AG08395 (cell line): ENCODE measurements at places on chromosomes 6 and 20.

DNA sequence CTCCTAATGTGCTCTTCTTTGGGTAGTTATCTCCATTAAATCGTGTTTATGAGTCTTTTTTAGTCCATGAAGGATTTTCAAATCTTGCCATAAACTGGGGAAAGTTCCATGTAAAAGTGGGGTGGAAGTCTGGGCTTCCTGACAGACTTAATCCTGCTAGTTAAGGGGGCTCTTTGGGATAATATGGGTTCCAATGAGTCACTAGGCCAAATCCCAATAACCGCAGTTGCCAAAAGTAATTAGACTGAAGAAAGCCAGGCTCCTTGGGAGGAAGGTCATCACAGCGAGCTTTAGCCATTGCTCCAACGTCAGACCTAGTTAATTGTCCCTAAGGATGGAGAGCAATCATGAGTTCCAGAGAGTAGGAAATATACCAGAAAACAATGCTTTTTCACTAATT, 10.8 kb downstream of the RSPO3 start:
- no peak for DNase-seq

GRCh38 chr20:54545676-54546358, 70.4 kb downstream of the DOK5 start:
- DNase-seq = no peak

- no peak for DNase-seq
These were observed 12.1 kb upstream of the CTCFL start for GRCh38 chr20:57536771-57537724.

DNA sequence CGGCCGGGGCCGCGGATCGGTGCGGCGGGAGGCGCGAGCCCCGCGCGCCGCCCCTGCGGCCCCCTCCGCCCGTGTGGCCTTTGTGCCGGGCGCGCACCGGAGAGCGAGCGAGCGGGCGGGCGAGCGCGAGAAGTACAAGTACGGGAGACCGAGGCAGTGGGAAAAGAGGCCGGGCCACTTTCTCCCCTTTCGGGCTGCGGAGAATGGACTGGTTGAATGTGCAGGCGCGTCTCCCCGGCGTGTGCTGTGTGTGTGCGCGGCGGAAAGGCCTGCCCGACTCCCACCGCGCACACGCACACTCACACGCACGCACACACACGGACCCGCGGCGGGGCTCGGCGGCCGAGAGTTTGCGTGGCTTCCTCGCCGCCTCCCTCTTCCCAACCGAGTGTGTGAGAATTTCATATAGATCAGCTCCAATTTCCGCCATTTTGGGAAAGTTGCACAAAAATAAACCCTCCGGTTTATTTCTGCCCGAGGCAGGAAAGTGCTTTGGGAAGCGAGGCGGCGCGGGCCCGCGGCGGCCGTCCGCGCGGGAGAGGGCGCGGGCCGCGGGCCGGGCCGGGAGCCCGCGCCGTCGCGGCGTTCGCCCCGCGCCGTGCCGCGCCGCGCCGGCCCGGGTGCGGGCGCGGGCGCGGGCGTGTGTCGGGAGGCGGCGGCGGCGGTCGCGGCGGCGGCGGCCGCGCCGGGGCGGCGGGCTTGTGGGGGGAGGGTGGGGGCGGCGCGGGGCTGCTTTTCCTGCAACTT, 1.1 kb downstream of the L3MBTL3 start:
- DNase-seq = peak; percentile 11

- DNase-seq = no peak
These were observed 88.8 kb upstream of the SIRPA start for GRCh38 chr20:1806456-1806855.

GRCh38 chr6:62615366-62616015, 329.5 kb upstream of the KHDRBS2 start:
- DNase-seq = no peak

GRCh38 chr6:114195027-114195365, 147.8 kb downstream of the HS3ST5 start:
- no peak for DNase-seq

DNA sequence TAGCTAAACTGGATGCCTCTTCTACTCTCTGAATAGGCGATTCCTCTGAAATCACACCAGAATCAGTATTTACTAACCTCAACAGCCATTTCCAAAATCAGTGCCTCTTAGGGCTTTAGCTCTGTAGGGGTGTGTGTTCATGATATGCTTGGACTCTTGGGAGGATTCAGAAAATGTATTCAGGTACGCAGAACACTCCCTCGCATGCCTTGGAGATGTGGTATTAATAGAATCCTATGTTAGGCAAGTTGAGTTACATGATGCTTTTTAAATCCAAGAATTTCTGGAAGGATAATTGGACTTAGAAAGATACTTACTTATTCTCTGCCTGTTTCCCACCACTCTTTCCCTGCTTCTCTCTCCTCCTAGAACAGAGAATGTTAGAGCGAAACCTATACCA, 31.8 kb upstream of the PBOV1 start:
- DNase-seq = no peak

DNA sequence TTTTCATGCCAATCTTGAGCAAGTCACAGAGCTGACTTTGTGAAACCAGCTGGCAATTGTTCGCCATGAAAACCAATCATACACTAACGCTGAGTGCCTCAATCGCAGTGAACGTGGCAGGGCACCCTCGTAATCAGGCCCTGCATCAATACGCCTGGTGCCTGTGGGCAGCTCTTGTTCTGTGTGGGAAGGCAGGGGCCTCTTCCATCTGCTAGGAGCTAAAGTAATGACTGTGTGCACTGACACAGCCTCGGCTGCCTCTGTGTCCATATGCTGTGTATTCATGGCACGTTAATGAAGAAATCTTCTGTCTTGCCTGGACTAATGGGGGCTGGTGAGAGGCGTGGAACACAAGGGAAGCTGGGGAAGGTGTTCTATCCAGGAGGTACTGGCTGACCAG, 27.8 kb upstream of the SYNDIG1 start:
- DNase-seq = no peak

- DNase-seq = no peak
These were observed 609.5 kb upstream of the ARID1B start for GRCh38 chr6:156167625-156168071.

- DNase-seq = no peak
These were observed 172.1 kb upstream of the RUNX2 start for GRCh38 chr6:45156075-45156474.

GRCh38 chr6:1679688-1680068, 70.0 kb downstream of the FOXC1 start:
- no peak for DNase-seq

DNA sequence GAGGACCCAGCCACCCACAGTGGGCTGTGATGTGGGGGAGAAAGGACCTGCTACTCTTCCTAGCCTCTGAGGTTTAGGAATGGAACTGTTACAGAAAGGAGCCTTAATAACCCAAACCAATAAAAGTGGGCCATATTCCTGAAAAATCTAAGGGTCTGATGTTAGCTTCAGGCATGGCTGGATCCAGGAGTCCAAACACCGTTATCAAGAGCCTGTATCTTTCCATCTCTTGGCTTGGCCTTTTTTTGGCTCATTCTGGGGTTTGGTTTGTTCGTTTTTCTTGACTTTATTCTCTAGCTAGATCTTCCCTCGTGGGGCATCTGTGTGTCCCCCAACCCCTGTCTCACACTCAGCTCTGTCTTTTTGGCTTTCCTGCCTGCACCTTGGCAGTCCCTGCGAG, 38.7 kb downstream of the CDH4 start:
- DNase-seq = no peak

- no peak for DNase-seq
These were observed 222.7 kb downstream of the EYA2 start for GRCh38 chr20:47117371-47117770.

DNA sequence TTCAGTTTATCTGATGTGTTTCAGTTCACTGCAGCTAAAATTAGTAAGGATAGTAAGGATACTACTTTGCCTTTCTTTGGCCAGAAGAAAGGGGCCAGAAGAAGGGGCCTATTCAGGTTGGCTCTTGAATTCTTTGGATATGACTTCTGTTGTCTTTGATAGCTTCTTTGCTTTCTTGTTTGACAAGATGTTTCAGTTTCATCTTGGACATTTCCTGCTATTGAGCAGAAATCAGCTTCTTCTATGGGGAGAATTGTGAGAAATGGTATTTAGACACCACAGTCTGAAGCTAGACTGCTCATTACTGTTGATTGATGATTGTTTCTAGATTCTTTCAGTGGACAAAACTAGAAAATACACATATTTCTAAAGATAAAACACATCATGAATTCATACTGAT, 23.2 kb downstream of the L3MBTL3 start:
- DNase-seq = no peak

DNA sequence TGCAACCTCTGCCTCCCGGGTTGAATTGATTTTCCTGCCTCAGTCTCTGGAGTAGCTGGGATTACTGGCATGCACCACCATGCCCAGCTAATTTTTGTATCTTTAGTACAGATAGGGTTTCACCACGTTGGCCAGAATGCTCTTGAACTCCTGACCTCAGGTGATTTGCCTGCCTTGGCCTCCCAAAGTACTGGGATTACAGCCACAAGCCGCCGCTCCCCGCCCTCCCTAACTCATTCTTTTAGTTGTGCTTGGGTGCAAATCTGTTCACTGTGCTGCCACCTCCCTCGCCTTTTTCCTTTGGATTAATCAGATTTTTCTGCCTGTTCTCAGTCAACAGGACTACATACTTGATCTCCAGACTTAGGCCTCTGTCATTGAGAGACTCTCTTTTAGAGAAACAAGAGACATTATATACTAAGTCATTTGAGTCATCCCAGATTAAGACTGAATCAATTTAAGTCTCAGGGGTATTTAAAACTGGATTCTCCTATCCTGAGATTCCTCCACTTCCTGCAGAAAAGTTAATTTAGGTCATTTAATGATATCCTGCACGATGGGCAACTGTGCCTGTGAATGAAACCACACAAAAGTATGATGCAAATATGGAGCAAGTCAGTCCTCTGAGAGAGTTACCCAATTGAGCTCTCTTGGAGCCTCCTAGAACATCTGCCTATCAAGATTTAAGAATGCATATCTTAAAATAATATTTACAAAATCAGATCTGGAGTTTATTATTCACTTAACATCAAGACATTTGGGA, 136.1 kb upstream of the THEMIS start:
- DNase-seq = no peak

DNA sequence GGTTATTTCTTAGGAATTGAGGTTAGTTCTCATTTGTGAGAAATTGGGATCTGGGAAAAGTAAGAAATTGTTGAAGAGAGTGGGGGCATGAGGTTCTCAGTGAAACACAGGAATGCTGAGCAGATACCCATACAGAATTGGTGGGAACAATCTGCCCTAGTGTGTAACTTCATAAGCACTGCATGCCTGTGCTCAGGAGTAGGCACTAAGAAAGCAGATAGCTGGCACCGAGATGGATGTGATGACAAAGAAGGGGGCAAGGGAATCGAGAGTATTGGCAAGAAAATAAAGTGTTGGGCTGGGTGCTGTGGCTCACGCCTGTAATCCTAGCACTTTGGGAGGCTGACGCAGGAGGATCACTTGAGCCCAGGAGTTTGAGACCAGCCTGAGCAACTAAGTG, 4.0 kb downstream of the SLC17A5 start:
- DNase-seq = no peak

DNA sequence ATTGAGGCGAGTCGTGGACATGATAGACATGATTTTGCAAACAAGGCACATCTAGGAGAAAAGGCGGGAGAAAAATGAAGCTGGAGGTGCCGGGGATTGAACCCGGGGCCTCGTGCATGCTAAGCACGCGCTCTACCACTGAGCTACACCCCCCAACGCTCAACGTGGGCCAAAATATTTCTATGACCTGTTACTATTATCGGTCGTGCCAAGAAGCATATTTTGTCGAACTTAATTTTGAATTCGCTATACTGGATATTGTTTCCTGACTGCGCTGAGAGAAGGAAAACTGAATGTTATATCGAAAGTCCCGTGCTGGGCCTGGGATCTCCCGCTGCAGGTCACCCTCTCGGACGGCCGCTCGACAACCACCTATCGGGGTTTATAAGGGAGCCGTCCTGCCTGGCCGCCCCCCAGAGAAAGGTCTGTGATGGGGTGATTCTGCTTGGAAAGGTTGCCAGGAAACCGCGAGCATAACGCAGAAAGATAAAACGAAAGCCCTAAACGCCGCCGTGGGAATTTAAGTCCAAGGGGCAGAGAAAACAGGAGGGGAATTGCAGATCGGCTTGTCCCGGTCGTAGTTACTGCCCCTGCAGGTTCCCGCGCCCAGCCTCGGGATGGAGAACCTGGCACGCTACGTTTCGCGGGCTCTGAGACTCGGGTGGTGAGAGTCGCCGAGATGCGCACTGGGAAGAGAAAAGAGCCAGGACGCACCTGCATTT, 60.0 kb downstream of the TRIM27 start:
- peak; percentile 55 for DNase-seq

- DNase-seq = no peak
These were observed 975.8 kb upstream of the DEFB115 start for GRCh38 chr20:30281584-30282197.

GRCh38 chr6:108782179-108783041, 65.8 kb upstream of the ARMC2 start:
- DNase-seq = peak; percentile 84

- DNase-seq = no peak
These were observed 431.8 kb downstream of the PREX1 start for GRCh38 chr20:48395816-48396546.

- DNase-seq = no peak
These were observed 789.5 kb downstream of the DHX35 start for GRCh38 chr20:39751557-39752137.

DNA sequence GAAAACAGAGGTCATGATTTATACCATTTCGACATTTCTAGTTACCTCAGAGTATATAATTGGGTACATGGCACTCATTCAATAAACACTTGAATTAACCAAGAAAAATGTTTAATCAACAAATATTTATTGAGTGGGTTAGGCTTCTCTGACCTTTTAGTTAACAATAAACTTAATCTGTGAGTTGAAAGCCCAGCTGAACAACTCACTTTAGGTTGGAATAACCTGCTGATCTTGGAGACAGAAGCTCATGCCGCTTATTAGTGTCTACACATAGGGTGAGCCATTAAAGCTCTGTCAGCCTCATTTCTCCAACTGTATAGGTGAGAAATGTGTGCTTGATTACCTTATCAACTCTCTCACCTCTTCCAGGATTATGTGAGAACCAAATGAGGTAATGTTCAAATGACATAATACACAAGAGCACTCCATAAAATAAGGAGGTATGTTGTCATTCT, 98.2 kb upstream of the DTNBP1 start:
- DNase-seq = no peak

- no peak for DNase-seq
These were observed 107.5 kb downstream of the PRKN start for GRCh38 chr6:162620073-162620472.

- no peak for DNase-seq
These were observed 73.9 kb downstream of the DCDC2 start for GRCh38 chr6:24284006-24284405.
